ENCODE measurements at places on chromosomes 13 and 19.

GRCh38 chr19:50910722-50911121 is 473 bp downstream of the KLK4 start:
- no peak for DNase-seq

GRCh38 chr19:42052241-42052863 is 17.7 kb downstream of the GRIK5 start:
- DNase-seq, result no peak

DNA sequence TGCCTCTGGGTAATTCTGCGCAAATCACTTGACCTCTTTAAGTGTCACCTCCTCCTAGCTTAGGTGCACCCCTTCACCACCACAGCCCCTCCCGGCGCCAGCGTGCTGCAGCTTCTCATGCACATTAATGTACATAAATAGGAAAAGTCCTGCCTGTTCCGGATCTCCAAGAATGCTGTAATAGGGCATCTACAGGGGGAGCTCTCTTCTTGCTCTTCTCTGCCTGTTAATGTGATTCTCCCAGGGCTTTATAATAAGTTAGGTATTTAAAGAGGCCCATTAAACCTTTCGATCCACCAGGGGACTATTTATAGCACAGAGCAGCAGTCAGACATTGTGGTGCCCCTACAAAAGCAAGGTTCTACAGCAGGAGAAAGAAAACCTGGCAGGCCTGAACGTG is 35.3 kb downstream of the SOX1 start:
- no peak for DNase-seq

DNA sequence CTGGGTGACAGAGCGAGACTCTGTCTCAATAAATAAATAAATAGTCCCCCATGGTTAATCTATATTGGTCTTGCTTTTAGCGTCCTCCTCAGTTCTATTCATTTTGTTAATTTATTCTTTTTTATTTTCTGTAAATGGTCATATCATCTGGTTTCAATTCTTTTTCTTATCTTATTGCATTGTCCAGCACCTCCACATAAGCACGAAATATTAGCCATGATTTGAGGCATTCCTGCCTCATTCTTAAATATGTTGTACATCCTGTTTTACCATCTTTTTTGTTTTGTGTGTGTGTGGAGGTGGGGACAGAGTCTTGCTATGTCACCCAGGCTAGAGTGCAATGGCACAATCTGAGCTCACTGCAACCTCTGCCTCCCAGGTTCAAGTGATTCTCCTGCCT is 24.6 kb upstream of the CCDC124 start:
- DNase-seq, result no peak

GRCh38 chr13:99033814-99034213 is 56.0 kb upstream of the DOCK9 start:
- peak; percentile 45 for DNase-seq

DNA sequence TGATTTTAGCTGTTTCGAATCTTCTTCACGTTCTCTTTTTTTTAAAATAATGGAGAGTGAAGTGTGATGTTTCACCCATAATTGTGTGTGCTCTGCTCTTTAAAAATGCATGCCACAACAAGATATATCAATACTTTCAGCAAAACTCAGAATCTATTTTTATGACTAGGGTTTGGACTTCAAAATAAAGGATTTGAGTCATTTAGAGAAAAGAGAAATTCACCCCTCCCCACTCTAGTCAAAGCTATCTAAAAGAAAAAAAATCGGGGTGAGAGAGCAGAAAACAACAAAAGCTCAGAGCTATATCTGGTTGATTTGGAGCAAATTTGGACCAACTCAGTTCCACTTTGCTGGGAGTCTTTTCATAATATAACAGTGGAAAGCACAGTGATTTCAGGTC is 244.5 kb downstream of the DNAJC15 start:
- DNase-seq, result no peak

GRCh38 chr13:105804561-105805190 is 730.8 kb downstream of the EFNB2 start:
- peak; percentile 58 for DNase-seq

DNA sequence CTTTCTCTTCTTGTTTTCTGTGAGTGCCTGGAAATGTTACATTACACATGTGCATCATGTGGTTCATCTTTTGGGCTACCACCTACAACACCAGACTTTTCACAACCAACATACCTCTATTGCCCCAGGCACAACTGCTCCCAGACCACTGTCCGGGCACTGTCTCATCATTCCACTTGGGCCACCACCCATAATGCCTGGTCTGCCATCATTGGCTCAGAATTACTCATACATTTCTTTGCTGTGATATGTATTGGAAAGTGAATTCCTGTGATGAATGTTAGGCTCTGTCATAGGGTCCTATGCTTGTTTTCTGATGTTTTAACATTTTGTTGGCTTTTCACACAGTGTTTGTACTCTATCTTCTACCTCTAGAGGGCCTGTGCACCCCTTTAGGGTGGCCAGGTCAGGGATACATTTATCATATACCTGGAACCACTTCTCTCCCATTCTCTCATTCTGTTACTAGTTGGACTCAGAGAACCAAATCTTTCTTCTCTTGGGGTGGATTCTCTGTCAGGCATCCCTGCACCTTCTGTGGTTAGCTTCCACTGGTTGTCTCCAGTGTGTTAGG is 172.8 kb downstream of the NHLRC3 start:
- peak; percentile 66 for DNase-seq

GRCh38 chr13:106989876-106990275 is 421.9 kb upstream of the ARGLU1 start:
- DNase-seq, result peak; percentile 62

GRCh38 chr13:65892859-65893258 is 1337.3 kb downstream of the PCDH9 start:
- peak; percentile 5 for DNase-seq

GRCh38 chr19:39160889-39161672 is 35.5 kb downstream of the PAK4 start:
- no peak for DNase-seq

- no peak for DNase-seq
Observed at GRCh38 chr13:83958531-83958930, 76.3 kb upstream of the SLITRK1 start.

DNA sequence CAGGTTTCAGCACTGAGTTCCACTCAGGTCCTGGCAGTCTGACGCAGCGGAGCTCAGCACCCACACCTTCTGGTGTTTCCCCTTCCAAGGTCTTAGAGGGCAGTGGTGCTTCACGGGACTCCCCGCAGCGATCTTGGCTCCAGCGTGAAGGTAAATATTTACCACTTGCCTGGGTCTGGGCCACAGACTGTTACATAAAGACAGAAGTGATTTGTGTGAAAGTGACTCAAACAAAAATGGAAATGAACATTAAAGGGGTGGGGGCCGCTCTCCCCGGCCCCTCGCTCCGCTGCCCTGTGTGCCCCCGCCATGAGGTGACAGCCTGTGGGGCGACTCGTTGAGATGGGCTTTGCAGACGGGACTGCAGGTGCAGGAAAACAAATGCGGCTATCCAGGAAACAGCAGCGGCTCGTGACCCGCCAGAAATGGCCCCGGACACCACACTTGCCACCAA is 55.0 kb downstream of the GGACT start:
- DNase-seq, result no peak

DNA sequence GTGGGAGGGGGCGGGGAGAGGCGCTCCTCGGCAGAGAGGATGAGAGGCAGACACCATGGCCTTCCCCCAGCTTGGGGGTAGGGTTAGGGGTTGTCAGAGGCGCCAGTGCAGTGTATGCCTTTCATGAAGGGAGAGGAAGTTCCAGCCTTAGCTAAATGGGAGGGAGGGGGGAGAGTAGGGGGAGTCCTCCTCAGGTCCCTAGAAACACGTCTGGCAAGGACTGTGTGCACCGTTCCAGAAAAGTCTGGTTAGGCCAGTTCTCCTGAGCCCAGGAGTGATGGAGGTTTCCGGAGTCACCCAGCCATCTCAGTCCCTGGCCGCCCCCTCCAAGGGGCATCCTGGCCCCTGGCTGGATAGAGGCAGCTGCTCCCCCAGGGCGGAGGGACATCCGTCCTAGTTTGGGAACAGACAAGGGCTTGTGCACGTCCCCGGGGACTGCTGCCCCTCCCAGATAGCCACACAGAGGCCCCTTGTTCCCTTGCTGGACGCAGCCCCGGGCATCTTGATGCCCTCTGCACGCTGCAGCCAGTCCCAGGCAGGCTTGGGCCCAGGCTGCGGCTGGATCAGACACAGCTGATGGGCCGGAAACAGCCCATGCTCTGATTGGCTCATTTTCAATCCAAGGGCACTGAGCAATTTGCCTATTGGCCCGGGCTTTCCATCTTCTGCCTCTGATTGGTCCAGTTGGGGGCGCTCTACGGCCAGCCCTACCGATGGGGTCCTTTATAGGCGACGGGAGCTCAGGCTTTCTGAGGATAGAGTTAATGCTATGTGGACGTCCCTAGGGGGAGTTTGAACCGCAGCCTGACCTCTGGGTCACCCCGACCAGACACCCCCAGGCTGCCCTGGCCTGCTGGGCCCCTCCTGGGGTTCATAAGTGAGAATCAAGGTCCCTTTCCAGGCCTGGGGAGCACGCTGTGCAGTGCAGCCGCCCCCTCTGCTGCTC is 3.8 kb downstream of the S1PR2 start:
- peak; percentile 34 for DNase-seq

DNA sequence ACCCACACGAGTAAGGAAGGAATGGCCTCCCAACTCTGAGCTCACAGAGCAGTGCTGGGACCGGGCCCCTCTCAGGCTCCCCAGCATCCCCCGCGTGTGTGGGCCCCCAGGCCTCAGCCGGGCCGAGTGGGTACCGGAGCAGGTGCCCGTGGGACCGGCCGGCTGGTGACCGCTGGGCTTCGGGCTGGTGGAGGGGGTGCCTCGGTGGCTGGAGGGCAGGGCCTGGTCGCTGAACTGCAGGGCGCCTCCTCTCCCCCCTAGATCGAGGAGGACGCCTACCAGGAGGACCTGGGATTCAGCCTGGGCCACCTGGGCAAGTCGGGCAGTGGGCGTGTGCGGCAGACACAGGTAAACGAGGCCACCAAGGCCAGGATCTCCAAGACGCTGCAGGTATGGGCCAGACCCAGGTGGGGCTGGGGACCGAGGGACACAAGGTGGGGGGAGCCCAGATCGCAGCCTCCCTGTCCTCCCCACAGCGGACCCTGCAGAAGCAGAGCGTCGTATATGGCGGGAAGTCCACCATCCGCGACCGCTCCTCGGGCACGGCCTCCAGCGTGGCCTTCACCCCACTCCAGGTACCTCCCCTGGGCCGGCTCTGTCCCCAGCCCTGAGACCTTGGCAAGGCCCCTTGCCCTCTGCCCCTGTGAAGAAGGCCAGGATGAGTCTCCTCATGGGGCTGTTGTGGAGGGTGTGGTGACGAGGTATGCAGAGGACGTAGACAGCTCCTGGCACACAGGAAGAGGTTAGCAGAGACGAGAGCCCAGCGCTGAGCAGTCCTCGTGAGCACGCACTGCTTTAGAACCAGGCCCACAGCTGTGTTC is 8.6 kb upstream of the CNOT3 start:
- DNase-seq, result no peak

DNA sequence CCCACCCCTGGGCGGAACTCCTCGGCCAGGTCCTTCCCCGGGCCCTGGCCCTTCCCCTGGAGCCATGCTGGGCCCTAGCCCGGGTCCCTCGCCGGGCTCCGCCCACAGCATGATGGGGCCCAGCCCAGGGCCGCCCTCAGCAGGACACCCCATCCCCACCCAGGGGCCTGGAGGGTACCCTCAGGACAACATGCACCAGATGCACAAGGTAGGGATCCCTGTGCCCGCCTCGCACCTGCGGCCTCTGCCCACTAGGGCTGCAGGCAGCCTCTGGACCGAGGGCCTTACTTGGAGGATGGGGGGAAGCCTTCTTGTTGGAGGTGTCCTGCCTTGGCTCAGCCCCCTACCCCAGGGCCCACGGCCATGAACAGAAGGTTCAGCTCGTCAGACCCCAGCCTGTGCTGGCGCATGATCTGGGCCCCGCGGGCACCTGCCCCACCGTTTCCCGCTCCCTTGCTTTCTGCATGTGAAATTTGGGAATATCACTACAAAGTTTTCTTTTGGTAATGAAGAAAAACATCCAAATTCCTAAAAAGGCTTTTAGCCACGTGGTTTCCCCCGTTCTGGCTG is 23.4 kb downstream of the SMARCA4 start:
- DNase-seq, result no peak

DNA sequence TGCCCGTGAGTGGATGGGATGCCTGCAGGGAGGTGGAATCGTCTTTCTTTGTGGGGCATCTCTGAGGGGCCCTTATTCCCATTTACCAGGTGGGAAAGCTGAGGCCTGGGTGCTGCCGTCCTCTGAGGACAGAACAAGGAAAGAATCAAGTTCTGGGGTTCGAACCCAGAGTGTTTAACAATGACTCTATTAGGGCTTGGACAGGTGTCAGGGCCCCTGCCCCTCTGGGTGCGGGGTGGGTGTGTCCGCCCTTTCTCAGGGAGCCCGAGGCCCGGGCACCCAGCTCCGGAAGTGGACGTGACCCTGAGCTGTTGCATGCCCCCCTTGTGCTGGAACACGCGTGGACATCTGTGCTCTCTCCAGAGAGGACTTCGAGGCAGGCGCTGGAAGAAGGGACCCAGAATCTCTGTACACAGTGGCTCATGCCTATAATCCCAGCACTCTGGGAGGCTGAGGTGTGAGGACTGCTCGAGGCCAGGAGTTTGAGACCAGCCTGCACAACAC is 10.8 kb downstream of the NDUFA11 start:
- no peak for DNase-seq

DNA sequence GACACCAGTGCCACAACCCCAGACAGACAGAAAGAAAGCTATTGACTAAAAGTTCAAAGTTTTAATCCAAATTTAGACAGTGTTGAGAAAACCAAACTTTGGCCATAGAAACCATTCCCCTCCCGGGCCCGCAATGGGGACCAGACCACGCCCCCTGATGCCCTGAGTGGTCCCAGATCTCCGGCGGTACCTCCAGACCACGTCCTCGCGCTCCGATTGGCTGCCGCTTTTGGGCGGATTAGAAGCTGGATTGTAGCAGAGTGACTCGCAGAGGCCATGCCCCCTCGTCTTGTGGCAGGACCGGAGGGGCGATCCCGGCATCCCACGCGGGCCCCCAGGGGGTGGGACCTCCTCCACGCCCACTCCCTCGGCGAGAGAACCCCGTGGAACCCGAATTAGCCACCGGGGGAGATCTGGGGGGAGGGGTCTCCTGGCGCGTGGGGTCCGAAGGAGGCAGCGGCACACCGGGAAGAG is 797 bp upstream of the HSD17B14 start:
- DNase-seq, result peak; percentile 95

GRCh38 chr13:31199849-31200636 is at the start of gene B3GLCT:
Gene B3GLCT, plus strand, starts transcription at chr13:31199975. Its CDS starts 110 bp downstream, at chr13:31200085.
- peak; percentile 79 for DNase-seq

DNA sequence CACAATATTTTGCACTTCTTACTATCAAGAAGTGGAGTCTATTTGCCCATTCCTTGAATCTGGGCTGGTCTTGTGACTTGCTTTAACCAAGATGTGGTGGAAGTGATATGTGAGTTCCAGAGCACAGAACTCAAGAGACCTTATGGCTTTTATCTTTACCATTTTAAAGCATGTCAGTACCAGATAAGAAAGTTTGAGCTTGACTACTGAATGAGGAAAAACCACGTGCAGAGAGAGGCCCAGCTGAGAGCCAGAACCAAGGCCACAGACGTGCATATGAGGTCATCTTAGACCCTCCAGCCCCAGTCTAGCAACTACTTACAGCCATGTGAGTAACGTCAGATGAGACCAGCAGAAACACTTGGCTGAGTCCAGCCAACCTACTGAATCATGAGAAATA is 6.3 kb upstream of the CDK8 start:
- no peak for DNase-seq

Measured in fibroblast of skin of scalp (primary cell).